ENCODE measurements at places on chromosomes 1 and 21.

DNA sequence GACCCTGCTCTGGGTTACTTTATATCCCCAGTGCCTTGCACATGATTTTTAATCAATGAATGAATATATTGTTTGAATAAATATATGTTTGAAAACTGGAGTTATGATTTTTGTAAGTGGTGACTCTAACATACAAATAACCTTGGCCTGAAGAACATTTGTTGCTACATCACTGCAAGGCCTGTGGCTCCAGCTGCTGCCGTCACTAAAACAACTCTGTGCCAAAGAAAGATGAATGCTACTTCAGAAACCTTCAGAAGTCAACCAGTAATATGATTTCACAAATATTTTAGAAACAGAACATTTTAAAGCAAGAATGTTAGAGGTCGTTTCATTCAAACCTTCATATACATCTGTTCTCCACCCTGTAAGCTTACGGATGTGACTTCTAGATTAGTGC is 60.6 kb upstream of the SEC16B start:
- DNase-seq: no peak

GRCh38 chr1:18764362-18764761 is 95.1 kb downstream of the TAS1R2 start:
- no peak for DNase-seq

GRCh38 chr1:73517603-73518191 is 680.3 kb downstream of the LRRIQ3 start:
- DNase-seq: no peak

DNA sequence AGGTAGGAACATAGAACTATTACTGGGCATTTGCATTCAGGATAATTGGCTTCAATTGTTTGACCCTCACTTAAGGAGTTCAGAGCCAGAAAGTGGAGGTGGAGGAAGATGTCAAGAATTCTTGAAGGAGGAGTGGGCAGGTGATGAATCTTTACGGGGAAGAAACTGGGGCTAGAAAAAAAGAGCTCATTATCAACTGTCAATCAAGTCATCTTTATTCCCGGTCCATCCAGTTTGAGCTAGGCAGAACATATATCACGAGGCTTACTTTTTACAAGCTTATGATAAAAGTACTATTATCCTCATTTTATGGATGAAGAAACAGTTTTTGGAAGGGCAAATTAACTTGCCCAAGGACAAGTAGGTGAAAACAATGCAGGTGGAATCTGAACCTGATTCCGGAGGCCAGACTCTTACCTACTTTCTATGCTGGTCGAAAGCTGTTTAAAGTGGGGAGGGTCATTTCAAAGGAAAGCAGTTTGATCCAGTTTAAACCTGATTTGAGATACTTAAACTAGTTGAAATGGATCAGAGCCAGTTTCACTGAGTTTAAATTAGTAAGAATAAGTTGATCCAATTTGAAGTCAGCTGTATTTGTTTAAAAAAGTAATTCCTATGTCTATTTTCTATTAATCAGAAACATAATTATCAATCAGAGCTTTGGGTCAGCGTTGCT is 13.3 kb upstream of the NBL1 start:
- DNase-seq: no peak

- DNase-seq: no peak
Measured at GRCh38 chr1:48109390-48110013, 112.3 kb upstream of the TRABD2B start.

DNA sequence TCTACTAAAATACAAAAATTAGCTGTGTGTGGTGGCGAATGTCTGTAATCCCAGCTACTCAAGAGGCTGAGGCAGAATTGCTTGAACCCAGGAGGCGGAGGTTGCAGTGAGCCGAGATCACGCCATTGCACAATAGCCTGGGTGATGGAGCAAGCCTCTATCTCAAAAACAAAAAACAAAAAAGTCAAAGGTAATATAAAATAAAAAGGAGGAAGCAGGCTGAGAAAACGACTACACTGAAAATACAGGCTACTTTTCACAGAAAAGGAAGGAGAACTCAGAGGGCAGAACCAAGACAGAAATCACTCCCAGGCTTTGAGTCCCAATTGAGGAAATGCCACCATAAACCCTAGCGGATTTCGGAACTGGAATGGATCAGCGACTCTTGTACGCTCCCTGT is 5.9 kb upstream of the A3GALT2 start:
- no peak for DNase-seq

- no peak for DNase-seq
Measured at GRCh38 chr1:200535605-200536004, 84.9 kb downstream of the KIF14 start.

- DNase-seq: no peak
Measured at GRCh38 chr1:241714321-241715218, 62.5 kb downstream of the WDR64 start.

DNA sequence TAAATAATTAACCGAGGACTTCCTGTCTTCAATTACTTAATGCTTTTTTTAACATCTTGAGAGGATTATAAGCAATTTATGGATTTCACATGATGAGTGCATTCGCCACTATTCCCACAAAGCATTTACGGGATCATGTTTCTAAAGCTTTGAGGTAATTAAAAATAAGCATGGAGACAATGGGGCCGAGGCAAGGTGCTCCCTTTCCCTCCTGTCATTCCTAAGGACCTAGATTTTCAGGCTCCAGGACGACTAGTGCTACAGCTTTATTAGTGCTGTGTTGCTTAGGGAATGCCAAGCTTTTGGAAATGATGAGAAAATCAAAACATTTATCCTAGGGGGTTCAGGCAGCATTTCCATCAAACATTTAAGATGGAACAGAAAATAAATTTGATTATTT is 209.2 kb downstream of the KCTD3 start:
- DNase-seq: no peak

DNA sequence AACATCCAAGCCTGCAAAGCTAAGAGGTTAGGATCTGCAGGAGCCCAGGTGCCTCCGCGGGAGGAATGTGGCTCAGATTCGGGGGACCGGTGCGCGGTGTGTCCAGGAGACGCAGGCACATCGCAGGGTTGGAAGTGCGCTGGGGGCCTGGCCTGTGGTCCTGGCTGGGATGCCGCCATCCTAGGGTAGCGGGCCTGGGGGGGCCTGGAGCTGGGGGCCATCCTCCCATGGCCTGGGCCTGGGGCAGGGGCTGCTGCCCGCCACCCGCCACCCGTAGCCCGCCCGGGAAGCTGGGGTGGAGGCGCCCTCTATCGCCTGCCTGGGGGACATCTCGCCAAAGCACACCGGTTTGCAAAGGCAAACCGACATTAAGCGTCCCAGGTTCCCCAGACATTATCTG is 170.6 kb upstream of the ARHGEF16 start:
- no peak for DNase-seq

- DNase-seq: no peak
Measured at GRCh38 chr1:6631058-6631457, 6.4 kb downstream of the THAP3 start.

DNA sequence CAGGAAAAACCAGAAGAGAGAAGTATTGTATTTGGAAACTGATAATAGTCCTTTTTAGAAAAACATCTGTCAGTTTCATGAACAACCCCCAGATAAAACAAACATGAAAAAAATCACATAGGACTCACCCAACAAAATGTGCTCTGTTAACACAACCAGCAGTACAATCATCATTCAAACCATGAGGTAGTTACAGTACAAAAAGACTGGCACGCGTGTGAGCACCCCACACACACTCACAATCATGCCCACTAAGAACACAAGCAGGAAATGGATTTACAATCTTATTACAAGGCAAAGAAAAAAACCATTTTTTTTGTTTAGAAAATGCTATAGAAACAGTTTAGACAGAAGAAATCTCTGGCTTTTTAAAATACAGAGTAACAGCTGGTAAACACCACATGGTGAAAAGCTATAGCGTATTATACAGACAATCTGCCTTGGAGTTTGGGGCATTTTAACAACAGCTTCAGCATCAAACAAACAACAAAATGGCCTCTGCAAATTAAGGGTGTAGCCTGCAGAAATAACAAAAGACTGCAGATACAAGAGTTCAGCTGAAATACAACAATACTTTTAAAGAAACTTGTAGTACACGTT is 180.0 kb downstream of the CDC7 start:
- no peak for DNase-seq
